Right renal cortex interstitium (tissue), 3 donors: ENCODE measurements at places on chromosomes 2 and 18. TPM values are rescaled to one million over a fixed set of nuclear protein-coding genes. Genes with fewer than 3 reads are reported as not detected.

DNA sequence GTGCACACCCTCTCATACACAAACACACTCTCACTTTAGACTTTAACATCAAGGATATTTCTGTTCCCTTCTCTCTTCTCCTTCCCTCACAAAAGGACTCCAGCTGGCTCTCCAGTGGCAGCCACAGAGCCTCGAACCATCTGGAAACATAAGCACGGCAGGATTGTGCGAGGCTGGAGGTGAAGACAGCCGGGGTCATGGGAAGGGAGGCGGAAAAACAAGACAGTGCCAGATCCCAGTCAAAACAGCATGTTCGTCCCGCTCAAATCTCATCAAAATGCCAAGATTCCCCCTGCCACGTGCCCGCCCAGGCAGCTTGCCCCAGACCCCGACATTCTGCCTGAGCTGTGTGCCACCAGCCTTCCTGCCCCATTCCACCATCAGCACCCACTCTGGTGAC, 180.3 kb downstream of the ZBTB7C start:
- DNase-seq: no peak

- no peak for DNase-seq
Measured at GRCh38 chr18:71106701-71107100, 817.9 kb downstream of the SOCS6 start.

Gene C1QL2
- not detected for polyA plus RNA-seq

Gene AOX1
- polyA plus RNA-seq: 1.7 TPM

DNA sequence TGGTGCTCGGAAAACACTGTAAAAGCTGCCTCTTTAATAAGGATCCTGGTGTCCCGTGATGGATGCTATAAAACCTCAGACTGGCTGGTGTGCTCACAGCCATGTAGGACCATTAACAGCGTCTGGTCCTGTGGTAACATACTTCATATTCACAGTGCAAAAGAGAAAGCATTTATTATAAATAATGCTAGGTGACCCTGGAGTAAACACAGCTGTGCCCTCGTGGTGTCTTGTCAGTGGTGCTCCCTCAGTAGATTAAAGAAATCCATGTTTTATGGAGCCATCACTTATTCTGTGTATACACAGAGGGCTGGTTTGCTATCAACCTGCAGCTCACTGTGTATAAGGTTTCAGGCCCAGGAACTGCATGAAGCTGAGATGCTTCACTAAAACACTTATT, 106.9 kb downstream of the CDK15 start:
- DNase-seq: no peak

DNA sequence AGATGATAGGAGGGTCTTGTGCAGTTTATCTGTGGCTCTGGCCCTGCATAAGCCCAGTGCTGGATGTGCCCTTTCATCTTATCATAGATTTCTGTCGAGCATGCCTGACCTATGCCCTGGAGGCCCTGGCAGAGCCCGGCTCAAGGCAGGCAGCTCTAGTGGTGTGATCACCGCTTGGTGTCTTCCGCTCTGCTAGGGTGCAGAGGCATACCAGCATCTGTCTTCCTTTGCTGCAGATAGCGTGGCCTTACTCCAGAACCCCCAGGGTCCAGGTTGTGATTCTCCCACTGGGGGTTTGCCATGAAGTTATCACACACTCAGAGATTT, 13.7 kb upstream of the TRAF3IP1 start:
- DNase-seq: no peak

GRCh38 chr18:25771796-25772195, 318.6 kb downstream of the SS18 start:
- DNase-seq: no peak

DNA sequence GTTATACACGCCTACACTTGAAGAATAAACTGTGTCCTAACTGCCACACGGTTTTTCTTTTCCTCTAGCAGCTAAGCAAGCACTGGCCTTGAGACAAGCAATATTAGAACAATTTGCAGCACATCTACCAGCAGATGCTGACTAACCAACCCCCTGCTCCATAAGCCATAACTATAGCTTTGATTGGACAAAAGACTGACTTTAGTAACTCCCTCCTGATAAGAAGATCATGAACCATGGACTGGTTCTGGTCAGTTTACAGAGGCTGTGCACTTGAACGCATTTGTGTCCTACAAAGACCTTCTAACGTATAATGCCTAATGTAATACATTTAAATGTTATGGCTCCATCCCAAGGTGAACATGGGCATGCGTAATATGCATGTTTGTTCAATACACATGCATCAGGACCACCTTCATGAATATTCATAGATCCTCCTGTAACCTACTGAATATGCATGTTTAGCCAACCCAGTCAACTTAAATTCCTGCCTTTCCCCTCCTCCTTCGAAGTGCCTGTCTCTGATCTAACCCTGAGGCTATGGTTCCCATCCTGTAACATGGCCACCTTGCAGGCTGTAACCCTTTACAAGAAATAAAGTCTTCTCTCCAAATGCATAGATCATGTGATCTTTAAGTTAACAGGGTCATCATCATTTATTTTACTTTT, 26.5 kb downstream of the SLC4A5 start:
- DNase-seq: no peak

DNA sequence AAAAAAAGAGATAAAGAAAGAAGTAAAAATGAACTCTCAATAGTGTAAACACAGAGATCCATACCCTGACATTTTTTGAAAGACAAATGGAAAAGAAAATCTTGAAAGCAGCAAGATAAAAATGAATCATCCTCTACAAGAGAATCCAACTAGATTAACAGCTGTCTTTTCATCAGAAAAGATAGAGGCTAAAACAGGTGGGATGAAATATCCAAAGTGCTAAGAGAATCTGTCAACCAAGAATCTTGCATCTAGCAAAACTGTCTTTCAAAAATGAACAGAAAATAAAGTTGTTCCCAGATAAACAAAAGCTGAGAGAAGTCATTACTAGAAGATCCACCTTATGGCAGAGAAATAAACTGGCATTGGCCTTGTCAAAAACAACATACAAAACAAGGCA, 117.3 kb upstream of the MAPRE2 start:
- no peak for DNase-seq

- no peak for DNase-seq
Measured at GRCh38 chr18:26052505-26052904, 37.9 kb downstream of the SS18 start.

GRCh38 chr2:223270548-223270947, 218.6 kb downstream of the KCNE4 start:
- no peak for DNase-seq

- no peak for DNase-seq
Measured at GRCh38 chr2:128751746-128752145, 433.1 kb upstream of the HS6ST1 start.

Gene GPR35
- polyA plus RNA-seq: 1.2 TPM

DNA sequence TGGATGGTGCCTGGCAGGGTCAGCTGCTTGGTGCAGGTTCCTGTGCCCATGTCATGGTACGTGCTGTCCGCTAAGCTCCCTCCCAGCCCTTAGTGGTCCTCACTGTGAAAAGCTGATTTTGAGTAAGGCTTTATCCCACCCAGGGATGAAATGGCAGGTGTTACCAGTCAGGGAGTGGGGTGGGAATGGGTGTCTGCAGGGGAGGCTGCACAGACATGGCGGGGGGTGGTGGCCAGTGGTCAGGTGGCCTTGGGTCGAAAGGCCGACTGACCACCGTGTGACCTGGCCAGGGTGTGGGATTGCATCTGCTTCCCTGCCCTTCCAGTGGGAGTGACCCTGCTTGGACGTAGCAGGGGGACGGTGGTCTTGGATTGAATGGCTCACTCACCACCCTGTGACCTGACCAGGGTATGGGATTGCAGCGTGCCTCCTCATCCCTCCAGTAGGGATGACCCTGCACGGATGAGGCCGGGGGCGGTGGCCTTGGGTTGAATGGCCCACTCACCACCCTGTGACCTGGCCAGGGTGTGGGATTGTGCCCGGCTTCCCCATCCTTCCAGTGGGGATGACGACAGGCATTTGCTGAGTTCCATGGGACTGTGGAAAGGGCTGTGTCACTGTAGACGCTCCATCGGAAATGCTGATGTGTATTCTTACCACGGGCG, 29.8 kb downstream of the AGAP1 start:
- no peak for DNase-seq

DNA sequence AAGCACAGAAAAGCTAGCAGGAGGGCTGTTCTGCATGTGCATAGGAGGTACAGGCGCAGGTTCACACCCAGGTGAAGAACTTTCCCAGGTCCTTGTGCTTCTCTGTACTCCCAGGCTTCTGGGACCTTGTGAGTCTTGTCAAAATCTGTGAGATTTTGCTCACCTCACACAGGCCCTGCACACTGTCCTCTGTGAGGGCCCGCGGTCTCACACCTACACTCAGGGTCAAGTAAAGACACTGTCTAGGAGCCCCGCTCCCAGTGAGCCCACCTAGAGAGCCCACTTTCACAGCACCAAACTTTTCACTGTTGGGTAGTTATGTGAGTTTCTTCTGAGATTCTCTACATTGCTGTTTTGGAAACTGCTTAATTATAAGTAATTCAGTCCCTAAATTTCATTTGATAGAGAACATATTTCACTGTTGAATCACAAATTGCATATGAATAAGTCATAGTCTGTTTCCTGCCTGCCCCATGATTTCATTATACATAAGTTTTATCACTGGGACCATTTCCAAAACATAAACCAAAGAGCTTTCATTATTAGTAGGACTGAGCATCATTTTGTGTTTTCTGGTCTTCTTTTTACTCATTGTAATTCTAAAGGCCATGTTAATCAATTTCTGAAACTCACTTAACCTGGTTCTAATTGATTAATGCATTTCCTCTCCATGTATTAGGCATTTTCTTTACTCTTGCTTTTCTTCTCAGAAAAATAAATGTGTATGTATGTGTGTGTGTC, 234.2 kb upstream of the SPOPL start:
- no peak for DNase-seq

Gene HES6
- polyA plus RNA-seq: 3.6 TPM

GRCh38 chr2:181673173-181673572, 7.1 kb downstream of the NEUROD1 start:
- no peak for DNase-seq

DNA sequence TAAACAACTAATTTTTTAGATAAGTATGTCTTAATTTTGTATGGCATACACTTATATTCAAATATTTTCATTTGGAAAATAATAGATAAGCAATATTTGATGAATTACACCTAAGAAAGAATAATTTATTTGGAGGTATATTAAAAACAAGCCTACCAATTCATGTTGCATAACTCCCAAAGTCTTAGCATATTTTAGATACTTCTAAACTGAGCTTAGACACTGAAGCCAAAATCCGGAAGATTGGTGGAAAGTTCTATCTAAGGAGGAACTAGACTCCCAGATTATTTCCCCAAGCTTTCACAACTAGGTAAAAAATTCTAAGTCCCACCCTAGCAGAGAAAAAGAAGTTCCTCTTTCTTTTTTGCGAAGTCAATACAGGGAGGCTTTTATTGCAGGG, 221.0 kb upstream of the MMADHC start:
- no peak for DNase-seq

DNA sequence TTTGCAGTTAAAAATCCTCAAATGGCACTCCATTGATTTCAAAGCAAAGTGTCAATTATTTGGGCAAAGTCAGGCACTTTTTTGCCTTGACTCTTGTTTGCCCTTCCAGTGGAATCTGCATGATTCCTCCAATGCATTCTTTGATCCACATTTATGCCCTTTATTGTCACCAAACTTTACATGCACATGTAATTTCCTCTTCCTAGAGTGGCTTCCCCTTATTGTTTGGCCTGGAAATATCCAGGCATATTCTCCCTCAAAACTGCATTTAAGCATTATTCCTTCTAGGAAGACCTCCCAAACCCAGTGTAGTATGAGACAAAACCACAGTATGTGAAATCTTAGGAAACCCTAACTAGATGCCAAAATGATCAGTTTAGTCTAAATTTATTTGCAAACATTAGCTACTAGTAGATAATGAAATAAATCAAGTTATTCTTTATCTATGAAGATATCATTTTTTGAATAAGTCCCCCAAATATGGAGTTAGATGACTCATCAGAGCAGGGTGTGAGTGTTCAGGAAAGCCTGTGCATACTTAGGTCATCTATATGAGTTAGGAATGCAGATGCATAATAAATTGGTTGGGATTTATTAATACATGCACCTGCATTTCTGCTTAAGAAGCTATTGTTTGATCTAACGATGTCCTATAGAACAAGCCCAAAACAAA, 433.3 kb upstream of the TCF4 start:
- no peak for DNase-seq

GRCh38 chr2:160261732-160262131, 61.7 kb upstream of the ITGB6 start:
- no peak for DNase-seq

GRCh38 chr2:158676696-158677095, 118.4 kb upstream of the DAPL1 start:
- DNase-seq: no peak
